ENCODE measurements at places on chromosomes 12 and 14.

DNA sequence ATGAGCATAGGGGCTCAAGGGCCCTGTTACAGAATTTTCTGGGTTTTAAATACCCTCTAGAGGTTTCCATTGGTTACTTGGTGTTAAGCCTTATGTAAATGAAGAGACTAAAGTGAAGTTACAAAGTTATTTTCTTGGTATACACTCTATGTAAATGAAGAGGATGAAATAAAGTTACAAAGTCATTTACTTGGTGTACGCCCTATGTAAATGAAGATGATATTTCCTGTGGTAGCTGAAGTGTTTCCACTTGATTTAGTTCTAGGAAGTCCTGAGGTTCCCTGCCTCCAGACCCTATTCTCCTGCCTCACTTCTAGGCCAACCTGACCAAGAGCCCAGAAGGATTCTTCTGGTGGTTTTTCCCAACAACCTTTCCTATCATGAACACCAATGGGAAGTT lies 126.1 kb downstream of the SPTSSA start:
- DNase-seq, result no peak

GRCh38 chr14:86799244-86799647 lies 1193.7 kb downstream of the GALC start:
- no peak for DNase-seq

DNA sequence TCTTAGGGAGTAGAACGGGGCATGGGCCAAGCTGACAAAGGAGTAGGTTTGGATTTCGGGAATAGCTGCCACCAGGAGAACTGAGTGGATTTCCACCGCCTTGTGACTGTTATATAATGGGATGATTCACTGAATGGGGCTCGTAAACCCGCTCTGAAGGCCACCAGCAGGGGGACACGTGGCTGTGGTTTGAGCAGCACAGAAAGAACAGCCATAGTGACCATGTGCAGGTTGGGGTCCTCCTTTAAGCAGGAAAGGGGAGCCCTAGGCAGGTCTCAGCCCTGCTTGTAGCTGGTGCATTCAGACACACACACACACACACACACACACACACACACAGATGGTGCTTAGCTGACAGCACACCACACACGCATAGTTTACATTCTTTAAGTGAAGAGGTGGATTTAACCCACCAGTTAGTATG lies 8.6 kb upstream of the ASB2 start:
- no peak for DNase-seq

DNA sequence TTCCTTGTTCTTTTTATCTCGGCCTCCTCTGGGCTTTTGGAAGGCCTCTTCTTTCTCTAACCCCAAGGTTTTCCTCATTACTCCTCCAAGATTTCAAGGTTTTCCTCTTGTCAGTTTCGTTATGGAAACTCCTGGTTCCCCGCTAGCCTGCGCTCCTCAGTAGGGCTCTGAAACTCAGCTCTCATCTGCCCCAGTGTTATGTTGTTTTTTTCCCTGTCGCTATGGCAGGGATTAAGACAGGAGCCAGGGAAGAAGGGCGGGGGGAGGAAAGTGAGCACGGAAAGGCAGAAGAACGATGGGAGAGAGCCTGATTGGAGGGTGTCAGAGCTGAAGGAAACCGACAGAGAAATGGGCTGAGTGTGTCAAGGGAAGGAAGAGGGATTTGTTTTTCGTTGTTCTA lies 26.5 kb upstream of the JDP2 start:
- no peak for DNase-seq

- no peak for DNase-seq
Measured at GRCh38 chr14:34093883-34094282, 143.0 kb upstream of the EGLN3 start.

GRCh38 chr12:92290350-92290695 lies 144.7 kb upstream of the BTG1 start:
- no peak for DNase-seq

- peak; percentile 78 for DNase-seq
Measured at GRCh38 chr12:57127726-57128518, at the start of gene LRP1. Gene LRP1 (plus strand): TSS chr12:57128483. CDS start chr12:57128965, 482 bp downstream.

DNA sequence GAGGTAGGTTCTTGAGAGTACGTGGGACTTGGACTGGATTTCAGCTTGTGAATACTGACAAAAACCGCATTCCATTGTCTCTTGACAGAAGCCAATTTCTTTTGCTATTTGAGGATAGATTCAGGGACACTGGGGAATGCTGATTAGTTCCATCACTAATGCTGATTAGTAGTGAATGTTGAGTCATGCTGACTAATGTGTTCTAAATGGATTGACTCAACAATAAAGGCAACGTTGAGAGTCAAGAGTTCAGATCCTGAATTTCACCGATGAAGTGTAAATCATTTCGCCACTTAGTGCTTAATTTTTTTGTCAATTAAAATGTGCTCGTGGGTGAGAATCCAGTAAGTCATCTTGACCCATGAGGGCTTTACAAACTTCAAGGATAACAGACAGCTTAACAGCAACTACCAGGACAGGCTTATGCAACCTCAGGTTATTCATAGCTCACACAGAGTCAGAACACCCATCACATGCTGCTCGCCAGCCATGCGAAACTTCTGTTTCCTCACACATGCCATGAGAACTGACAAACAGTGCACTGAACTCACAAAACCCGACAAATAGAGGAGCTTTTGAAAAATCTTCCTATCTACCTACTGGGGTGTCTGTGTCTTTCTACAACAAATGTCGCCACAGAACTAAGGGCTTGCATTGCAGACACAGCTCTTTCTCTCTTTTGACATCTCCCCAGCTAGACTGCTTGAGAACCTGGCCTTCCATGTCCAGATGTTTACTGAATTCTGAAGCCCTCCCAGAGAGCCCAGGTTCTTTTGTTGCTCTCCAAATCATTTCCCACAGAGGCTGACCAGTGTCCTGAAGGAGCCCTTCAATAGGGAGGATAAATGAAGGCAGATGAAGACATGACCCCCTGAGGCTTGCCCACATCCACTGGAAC lies 316.4 kb downstream of the ZFP36L1 start:
- DNase-seq, result no peak

- DNase-seq, result no peak
Measured at GRCh38 chr14:88551980-88552431, 2.8 kb downstream of the PTPN21 start.

- no peak for DNase-seq
Measured at GRCh38 chr14:58914279-58914855, 274.1 kb upstream of the DAAM1 start.

DNA sequence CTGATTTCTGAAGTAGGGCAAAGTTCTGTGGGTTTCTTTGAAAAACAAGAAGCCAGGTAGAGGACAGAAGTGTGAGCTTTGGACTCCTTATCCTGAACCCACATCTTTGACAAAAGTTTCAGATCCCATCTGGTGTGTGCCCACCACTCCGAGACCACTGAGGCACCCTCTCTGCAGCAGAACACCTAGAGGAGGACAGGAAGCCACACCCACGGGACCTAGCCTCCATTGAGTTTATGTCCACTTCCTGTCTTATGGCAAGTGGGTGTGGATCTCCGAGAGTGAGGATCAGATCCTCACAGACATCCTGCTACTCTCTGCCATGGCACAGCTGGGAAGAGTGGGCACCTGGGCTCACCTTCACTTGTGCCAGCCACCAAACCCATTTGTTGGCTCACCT lies 16.8 kb upstream of the OR6S1 start:
- no peak for DNase-seq

DNA sequence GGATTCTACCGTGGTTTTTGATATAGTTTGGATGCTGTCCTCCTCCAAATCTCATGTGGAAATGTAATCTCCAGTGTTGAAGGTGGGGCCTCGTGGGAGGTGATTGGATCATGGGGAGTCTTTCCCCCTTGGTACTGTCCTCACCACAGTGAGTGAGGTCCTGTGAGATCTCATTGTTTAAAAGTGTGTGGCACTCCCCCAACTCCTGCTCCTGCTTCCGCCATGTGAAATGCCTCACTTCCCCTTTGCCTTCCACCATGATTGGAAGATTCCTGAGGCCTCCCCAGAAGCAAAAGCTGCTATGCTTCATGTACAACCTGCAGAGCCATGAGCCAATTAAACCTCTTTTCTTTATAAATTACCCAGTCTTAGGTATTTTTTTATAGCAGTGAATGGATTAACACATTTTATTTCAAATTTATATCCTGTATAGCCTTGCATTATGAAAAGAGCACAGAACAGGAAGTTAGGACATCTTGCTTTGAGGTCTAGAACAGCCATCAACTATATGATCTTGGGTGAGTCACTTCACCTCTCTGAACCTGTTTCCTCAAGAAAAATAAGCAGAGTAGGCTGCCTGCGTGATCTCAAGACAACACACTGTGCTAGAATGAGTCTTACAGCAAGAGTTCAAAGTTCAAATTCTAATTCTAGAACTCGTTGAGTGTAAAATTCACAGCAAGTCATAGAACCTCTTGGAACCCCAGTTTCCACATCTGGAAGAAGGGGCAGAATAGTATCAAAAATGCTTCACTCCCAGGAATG lies 160.9 kb upstream of the EEA1 start:
- DNase-seq, result peak; percentile 19

GRCh38 chr12:26786865-26787514 lies 46.0 kb downstream of the ITPR2 start:
- no peak for DNase-seq

DNA sequence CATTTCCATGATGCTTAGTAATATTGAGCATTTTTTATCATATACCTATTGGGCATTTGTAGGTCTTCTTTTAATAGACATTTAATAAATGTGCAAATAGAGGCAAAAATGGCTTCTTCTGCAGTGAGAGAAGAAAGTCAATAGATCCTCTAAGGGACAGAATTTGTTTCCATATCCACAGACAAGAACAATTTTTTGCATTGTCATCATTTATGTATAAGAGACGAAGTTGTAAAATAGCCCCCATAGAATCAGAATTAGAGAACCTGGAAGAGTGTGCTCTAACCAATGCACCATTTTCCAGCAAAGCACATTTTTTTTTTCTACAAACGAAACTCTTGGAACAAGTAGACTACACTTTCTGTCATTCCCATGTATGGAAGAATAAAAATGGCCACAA lies 365.1 kb upstream of the PDE3A start:
- DNase-seq, result no peak

DNA sequence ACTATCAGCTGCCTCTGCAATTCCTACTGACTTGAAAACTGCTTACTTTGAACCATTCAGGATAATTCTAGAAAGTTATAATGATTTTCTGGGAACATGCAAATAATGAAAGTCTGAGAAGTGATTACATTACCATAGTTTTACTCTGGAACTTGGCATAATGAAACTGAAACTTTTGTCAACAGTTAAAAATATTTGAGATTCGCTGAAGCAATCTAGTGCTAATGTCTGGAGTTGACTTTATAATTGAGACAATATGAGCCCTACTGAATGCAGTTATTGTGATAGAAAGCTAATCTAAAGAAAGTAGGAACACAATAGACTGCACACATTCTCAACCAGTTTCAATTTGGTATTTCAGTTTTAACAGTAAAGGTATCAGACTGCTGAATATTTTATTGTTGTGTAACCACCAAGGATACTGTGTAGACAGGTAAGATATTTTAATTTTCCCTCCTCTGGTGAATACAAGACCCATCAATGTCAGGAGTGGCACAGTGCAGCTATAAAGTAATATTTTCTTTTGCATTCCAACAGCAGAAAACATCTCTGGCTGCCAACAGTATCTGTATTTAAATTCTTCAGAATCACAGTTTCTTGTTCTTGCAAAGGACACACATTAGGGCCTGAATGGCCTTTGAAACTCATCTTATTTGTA lies 483.5 kb downstream of the ATP23 start:
- DNase-seq, result no peak

- DNase-seq, result no peak
Measured at GRCh38 chr14:91919814-91920213, 27.7 kb downstream of the FBLN5 start.
